ENCODE measurements at places on chromosomes 12 and 14. TPM values are rescaled to one million over a fixed set of nuclear protein-coding genes. Genes with fewer than 3 reads are reported as not detected.
A peak's percentile ranks its signal among the peaks of the same experiment; 100 is the strongest.

- DNase-seq: peak; percentile 78
These were observed 2.4 kb downstream of the SINHCAF start for GRCh38 chr12:31323391-31324115.

DNA sequence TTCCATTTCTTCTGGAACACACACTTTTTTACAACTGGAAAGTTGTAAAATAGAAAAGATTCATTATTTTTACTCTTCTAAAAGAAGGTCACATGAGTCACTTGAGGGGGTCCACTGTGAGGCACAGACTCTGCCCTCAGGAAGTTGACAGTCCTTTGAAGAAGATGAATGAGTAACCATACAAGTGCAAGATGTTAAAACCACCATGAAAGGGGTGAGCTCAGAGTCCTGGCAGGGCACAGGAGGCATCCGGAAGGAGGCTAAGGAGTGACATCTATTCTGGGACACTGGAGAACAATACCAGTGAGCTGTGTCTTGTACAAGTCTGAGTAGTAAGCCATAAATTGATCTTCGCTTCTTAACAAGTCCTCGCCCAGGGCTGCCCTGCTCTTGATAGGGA is 126.0 kb upstream of the FRMD6 start:
- no peak for DNase-seq

GRCh38 chr14:88842414-88842813 is 18.0 kb downstream of the TTC8 start:
- no peak for DNase-seq

DNA sequence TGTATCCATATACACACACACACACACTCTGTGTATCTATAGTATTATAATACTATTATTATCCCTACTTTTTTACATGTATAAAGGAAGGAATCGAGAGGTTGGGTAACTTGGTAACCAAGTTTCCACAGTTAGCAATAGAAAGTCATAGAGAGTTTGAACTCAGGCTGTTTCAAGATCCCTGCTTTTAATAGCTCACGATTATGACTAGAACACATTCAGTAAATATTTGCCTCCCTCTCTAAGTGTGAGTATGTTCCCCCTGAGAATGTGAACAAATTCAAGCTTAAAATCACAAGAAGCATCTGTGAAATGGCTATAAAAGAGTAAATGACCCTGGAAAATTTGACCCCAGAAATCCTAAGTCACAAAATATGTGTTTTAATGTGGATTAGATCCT is 11.0 kb upstream of the REP15 start:
- DNase-seq: no peak

- DNase-seq: no peak
These were observed 50.8 kb downstream of the SLC16A7 start for GRCh38 chr12:59646636-59647035.

DNA sequence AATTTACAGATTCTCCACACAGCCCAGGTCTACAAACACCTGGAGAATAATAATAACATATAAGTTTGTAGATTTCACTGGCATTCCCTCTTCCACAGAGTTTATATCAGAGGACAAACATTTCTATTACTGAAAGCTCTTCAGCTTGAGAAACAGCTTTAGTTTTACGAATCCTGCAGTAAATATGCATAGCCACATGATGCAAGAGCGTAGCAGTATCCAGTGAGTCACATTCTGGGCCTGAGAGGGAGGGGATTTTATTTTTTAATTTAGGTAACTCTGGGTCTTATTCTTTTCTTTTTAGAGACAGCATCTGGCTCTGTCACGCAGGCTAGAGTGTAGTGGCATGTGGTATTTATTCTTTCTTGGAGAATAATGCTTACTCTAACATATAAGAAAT is 1002.8 kb downstream of the TRHDE start:
- no peak for DNase-seq

- no peak for DNase-seq
These were observed 26.9 kb downstream of the PRKD1 start for GRCh38 chr14:29900609-29901350.

Gene SERPINA4
- total RNA-seq: not detected

- peak; percentile 92 for DNase-seq
These were observed 27.6 kb upstream of the RPLP0 start for GRCh38 chr12:120228291-120229070.

GRCh38 chr12:65189028-65189718 is 19.8 kb downstream of the LEMD3 start:
- DNase-seq: no peak

DNA sequence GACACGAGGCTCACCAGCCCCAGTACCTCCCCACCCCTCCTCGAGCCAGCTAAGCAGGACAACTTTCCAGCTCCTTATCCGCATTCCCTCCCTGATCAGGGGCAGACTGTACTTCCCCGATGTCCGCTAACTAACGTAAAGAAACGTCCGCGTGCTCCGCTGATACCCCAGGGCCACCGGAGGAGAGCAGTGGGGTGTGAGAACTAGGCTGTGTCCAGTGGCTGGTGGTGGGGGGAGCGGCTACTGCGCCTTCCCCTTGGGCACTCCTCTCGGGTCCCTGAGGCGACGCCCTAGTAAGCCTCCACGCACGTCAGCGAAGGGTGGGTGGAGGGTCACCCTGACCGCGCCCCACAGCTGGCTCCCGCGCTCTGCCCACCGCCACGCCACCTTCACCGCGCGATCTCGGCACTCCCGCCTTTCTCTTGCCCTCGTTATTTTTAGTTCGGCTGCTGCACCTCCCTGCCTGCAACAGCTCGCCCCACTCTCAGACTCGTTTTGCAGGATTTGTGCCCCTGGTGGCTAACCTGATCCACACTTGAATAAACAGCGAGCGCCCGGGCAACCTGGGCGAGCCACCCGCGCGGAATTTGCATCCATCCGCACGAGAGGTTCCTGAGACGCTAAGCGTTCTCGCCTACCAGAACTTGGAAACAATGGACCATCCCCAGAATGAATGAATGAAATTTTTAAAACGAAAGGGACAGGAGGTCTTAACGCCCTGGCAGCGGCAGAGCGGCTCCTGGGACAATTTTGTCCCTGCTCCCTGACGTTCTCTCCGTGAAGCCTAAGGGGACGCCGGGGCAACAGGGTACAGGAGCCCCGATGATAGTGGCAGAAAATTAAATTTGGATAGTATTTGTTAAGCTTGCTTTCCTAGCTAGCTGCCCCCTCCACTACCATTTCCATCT is 6.9 kb upstream of the BMP4 start:
- peak; percentile 20 for DNase-seq

DNA sequence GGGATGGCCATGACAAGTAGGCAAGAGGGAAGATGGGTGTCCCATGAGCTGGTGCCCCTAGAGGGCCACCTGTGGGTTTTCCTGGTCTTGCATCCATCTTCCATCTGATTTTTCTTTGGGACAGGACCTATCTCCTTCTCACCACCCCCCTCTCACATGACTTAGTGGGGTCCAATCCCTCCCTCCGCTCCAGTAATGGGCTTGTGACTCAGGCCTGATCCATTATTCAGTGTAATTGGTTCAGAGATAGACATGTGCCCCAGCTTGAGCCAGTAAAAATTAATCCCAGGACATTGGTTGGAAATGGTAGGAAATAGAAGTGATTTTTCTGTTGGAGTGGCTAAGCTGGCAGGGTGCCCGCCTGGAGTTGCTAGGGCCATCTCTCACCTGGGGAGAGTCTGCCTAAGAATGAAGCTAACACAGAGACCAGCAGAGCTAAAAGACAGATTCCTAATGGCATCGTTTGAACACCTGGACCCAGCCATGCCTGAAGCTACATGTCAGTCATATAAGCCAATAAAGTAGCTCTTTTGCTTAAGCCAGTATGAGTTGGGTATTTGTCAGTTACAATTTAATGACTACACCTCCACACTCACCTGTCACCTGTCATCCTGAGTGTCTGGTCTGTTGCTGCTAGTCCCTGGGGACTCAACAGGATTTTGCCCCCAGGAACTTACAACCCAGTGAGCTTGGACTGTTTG is 14.7 kb downstream of the RASAL1 start:
- DNase-seq: no peak

Gene ALDH2
- 3.8 TPM for total RNA-seq

Gene TCL1B
- not detected for total RNA-seq

DNA sequence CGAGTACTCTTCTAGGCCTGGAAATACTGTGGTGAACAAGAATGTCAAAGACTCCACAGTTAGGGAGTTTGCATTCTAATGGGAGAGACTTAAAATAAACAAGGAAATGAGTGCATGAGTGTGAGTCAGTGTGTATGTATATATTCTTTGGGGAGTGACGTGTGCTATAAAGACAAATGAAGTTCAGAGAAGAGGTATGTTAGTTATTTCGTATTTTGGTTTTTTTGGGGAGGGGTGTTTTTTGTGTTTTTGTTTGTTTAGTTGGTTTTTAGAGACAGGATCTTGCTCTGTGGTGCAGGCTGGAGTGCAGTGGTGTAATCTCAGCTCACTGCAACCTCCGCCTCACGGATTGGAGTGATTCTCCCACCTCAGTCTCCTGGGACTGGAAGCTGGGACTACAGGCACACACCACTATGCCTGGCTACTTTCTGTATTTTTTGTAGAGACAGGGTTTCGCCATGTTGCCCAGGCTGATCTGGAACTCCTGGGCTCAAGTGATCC is 74.3 kb downstream of the SRGAP1 start:
- no peak for DNase-seq

Gene LHX5
- not detected for total RNA-seq

Gene CFAP54
- 0.45 TPM for total RNA-seq

GRCh38 chr12:113292091-113292490 is 42.8 kb downstream of the SLC8B1 start:
- DNase-seq: no peak

- no peak for DNase-seq
These were observed 241.9 kb downstream of the PAWR start for GRCh38 chr12:79448816-79449215.

- no peak for DNase-seq
These were observed 27.0 kb downstream of the DYNC1H1 start for GRCh38 chr14:101991352-101991751.

DNA sequence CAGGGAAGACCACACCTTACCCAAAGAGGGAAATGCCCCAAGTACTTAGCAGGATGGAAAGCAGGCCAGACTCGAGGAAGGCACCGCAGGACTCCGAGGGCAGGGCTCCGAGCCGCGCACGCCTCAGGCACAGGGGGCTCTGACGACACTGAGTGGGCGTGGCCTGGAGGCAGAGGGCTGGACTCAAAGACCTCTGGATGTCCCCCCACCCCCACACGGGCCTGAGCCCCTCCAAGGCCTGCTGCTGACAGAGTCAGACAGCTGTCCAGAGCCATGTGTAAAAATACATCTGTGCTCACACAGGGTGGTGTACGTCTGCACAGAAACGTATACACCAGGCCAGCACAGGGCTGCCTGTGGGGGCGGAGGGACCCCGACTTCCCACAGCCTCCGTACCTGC is 1.4 kb downstream of the AKT1 start:
- peak; percentile 77 for DNase-seq

DNA sequence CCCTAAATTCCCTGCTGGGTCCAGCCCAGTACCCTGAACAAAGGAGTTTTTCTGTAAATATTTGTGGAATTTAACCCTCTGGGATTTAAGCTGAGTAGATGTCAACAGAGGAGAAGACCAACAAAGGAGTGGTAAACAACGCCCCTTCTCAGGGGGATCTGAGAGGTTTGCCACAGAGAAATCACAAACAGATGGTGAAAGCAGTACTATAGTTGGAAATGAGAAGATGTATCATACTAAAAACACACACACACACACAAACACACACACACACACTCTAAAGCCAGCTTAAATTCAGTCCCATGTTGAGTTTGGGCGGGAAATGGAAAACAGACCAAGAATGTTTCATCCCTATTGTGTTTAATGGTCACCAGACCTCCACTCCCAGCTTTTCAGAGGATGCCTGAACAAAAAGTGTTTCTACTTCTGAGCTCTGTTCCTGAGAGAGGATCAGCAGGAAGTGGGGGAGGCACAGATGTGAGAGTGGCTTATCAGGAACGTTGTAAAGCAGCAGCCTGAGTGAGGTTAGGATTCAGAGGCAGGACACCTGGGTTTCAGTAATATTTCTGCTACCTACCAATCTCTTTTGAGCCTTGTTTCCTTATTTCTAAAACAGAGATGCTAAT is 3.2 kb downstream of the BIN2 start:
- no peak for DNase-seq

Gene FBXW8
- total RNA-seq: 7.0 TPM

Gene HOXC12
- total RNA-seq: not detected

Gene POTEG
- not detected for total RNA-seq

Gene PHLDA1
- 33.9 TPM for total RNA-seq

Gene RNASE4
- 1.1 TPM for total RNA-seq

Gene TNFAIP2
- total RNA-seq: 1.2 TPM
